Activated CD8-positive, alpha-beta memory T cell treated with anti-CD3 and anti-CD28 coated beads for 1 hour (primary cell): ENCODE measurements at places on chromosomes 2 and 18.

DNA sequence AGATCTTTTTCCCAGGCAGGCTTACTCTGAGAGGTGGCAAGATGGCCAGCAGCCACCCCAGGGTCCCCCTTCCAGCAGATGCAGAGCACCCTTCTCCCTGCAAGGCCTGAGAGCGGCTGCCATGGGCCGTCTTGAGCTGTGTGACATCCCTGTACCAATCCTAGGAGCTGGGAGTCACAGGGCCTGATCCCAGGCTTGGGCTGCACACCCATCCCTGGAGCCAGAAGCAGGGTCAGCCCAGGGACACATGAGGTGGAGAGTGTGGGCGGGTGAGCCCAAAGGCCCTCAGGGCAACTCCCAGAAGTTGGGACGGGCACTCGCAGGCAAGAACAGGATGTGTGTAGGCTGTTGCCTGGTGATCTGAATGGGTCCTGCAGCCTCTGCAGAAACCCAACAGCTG is 40.5 kb downstream of the CROCC2 start:
- no peak for DNase-seq

DNA sequence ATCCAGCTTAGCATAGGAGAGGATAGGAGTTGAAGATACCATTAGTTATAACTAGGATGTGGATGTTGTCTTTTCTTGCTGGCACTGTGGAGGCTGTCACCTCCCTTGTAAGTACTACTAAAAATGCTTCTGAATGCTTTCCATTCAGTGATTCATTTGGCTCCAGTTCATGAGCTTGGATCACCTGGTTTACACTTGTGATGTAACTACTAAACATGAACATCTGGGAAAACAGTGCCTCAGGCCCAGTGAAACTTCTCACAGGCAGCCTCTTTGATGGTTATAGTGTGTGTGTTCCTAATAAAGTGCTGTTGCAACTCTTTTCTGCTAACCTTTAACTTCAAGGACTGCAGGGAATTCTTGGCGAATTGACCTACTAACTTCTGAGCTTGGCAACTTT is 13.0 kb upstream of the SLC9A2 start:
- DNase-seq: no peak

GRCh38 chr2:206531996-206532543 is 88.7 kb downstream of the ADAM23 start:
- DNase-seq: no peak

DNA sequence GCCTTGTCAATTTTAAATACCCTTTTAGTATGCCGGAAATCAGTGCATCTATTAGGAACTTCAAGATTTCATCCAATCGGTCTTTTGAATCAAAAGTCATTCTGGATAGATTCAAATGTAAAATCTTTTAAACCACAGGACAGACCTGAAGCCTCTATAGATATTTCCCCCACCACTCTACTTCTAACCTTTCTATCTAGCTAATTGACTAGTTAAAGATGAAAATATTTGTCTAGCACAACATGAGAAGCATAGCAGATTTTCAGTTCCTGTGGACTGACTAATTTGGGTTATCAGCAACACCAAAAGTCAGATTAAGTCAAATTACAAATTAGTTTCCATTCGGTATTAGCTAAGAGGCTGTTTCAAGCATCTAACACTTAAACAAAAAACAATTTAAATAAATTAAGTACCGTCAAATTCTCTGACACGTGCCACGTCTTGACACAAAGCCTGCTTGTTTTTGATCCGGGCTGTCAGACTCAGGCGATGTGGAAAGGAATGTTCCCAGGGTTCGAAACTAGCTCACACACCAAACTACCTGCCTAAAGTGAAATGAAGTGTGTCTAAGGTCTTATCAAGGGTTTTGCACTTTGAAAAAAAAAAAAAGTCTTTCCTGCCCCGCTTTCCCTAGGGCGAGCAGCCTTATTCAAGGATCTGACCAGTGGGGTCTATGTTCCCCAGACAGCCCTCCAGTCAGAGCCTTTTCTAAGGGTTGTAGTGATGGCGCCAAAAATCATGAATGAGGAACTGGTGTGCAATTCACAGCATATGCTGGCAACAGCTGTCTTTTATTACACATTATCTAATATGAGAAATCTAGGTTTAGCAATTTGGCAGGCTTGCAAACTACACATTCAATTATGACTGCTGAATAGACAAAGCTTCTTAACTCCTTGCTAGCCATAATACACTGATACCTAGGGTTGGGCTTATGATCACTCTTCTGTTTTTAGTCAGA is 4.7 kb downstream of the CYTIP start:
- DNase-seq: no peak

DNA sequence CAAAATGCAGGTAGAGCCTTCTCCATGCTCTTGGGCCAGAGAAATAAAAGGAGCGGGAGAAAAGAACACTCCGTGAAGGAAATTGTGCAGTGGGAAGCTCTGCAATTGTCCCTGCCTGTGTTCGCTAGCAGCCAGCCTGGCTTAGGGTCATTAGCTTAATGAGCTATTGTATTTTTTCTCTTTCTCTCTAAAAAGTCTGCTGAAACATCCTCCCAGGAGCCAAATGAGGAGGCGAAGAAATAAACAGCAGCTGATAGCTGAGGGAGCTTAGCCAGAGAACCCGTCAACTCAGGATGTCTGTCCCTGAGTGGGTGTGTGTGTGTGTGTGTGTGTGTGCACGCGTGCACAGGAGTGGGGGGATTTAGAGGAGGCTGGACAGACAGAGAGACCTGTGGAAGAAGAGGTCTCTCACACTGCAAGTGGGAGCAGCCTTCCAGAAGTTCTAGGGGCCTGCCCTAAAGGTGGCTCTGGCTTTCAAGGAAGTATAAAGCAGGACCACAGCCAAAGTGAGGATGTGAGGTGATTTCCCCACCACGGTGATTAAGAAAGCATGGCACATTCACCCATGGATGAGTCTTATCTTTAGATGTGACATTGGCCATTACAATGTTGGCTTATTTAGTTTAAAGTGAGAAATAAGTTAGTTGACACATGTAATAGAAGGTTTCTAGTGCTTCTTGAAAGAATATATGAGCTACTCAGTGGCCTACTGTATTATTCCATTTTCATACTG is 690.4 kb downstream of the RNF144A start:
- no peak for DNase-seq

- no peak for DNase-seq
These were observed 68.0 kb downstream of the DAW1 start for GRCh38 chr2:227939271-227940027.

GRCh38 chr2:154439156-154439555 is 259.3 kb upstream of the KCNJ3 start:
- DNase-seq: no peak

DNA sequence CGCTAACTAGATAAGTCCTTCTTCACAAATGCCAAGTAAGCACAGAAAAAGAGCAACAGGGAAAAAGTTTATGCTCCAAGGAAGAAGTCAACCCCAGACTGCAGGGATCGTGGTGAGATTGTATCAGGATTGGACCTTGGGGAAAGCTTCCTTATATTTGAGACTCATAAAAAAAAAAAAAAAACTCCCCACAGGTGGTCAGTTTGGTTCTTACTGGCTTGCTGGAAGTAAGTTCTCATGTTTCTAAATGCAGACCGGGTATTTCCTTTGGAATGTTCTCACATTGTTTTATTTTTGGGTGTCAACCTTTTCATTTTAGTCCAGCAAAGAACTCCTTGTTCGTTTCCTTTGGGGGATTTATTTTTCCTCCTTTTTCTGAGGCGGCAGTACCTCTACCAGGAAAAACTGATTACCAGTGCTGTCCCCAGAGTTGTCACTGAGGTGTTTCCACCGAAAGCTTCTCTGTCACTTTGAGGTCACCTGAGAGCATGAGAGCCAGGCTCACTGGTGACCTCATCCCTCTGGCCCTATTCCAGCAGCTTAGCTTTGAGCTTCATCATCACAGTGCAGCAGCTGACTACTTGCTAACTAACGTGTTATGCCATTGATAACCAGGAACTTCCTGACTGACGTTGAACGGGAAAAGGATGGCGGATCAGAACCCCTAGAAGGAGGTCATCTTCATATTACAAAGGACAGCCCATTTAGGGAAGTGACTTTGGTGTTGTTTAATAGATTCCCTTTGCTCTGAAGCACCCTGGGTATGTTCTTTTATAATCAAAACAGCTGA is 16.8 kb upstream of the ATP8B1 start:
- DNase-seq: no peak

- DNase-seq: no peak
These were observed 867.4 kb downstream of the DSC3 start for GRCh38 chr18:30175061-30175574.

GRCh38 chr2:37627710-37628109 is 43.7 kb downstream of the CDC42EP3 start:
- no peak for DNase-seq

GRCh38 chr2:238989484-238989883 is 141.6 kb downstream of the TWIST2 start:
- no peak for DNase-seq

DNA sequence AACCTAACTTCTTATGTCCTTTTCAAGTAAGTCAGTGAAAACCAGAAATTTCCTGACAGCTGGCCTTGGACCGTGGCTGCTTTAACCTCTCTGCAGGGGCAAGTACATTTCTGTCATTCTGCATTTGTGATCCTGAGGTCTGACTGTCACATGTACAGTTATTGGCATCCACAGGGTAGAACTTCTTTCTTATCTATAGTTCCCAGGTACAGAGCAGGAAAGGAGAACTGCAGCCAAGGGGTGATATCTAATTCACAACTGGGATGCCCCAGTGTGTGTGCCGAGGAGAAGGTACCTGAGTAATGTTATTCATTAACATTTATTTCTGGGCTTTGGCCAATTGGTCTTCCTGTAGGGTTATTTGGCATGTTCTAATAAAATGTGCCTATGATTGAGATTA is 468.9 kb downstream of the PARD3B start:
- no peak for DNase-seq

DNA sequence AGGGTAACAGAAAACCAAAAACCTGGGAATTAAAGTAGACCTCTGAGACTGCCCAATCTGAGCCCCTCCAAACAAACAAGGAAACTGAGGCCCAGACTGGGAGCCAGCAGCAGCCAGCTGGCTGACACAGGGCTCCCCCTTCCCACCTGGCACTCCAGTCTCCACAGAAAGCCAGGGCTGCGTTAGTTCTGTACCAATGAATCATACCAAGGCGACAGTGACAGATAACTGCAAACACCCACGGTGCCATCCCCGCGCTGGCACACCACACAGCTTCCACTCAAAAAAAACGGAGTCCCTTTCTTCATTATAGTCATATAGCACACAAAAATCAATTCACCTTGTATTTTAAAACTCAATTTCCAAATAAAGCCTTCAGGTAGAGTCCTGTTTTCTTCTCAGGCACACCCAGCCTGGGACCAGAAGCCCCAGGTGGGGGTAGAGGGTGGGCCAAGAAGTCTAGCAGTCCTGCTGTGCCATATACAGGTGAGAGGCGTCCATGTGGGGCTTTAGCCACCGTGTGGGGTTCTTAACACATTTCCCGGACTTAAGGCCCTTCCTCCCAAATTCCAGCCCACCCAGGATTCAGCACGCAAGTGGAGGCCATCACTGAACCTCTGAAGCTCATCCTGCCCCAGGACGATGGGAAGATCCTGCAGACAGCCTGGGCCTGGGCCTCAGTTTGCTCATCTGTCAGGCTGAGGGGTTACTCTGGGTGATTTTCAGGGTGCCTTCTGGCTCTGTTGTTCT is 1.2 kb downstream of the PER2 start:
- no peak for DNase-seq

- DNase-seq: no peak
These were observed 474.6 kb downstream of the EPHA4 start for GRCh38 chr2:221097568-221097915.

GRCh38 chr2:26716769-26717168 is 24.2 kb downstream of the KCNK3 start:
- no peak for DNase-seq

GRCh38 chr2:189024901-189025618 is 50.9 kb downstream of the COL3A1 start:
- DNase-seq: no peak

GRCh38 chr18:3540805-3541548 is 91.0 kb downstream of the TGIF1 start:
- DNase-seq: no peak

DNA sequence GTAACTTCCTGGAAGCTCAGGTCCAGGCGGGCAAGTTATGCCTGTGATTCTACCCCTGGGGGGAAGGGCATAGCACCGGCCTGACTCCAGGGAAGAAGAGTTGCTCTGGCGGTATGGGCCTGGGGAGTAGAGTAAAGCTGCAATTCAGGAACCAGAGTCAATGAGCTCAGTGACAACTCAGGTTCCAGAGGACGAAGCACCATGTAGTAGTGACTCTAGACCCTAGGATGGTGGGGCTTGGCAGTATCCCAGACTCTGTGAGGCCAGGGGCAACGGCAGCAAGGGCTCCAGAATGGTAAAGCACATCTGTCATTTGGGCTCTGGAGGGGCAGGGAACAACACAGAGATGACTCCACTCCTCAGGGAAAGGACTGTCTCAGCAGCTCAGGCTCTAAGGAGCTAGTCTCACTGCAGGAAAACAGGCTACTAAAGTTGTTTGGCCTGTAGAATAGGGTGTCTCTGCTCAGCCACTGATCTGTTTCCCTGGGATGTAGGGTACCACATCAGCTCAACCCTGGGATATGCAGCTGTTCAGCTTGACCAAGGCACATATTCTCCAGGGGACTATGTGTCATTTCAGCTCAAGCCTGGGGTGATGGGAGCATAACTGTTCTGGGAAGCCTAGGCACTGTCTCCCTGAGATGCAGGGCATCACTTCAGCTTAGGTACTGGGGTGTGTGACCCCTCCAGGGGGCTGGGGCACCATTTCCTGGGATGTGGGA is 36.2 kb upstream of the RHOB start:
- no peak for DNase-seq

- no peak for DNase-seq
These were observed 45.3 kb downstream of the FOSL2 start for GRCh38 chr2:28437918-28438317.

DNA sequence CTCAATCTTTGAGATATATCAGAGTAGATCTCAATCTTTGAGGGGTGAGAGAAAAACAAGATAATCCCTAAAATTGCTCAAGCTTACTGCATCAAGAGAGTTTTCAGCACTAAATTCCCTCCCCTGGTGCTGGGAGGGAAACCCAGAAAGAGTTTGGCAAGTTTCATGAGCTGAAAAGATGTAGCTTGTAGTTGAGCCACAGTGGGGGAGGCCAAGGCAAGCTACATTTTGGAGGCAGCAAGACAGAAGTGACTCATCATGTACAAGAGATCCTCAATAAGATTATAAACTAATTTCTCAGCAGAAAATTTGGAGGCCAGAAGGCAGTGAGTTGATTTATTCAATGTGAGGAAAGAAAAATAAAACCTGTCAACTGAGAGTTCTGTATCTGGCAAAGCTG is 308.2 kb downstream of the PIEZO2 start:
- DNase-seq: no peak

GRCh38 chr2:127735044-127735443 is 33.7 kb downstream of the SFT2D3 start:
- no peak for DNase-seq

DNA sequence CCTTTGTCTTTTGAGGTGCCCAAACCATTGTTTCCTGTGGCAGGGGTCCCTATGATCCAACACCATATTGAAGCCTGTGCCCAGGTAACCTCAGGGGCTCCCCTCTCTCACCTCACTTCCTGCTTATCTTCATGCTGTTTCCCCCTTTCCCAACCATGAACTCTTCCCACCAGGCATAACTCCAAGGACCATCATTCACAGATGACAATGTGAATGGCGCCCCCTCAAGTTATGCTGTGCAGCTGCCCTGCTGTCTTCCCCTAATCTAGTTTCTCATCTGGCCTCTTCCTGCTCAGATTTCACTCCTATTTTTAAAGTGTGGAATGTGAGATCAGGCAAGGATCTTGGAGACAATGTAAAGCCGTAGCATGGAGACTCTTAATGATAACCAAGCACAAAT is 1.4 kb downstream of the GMPPA start:
- no peak for DNase-seq

GRCh38 chr18:75316826-75317225 is 106.2 kb downstream of the TSHZ1 start:
- DNase-seq: no peak

- DNase-seq: no peak
These were observed 334.1 kb upstream of the RAB6C start for GRCh38 chr2:129645335-129645734.
